ENCODE measurements at places on chromosomes 7 and 10.

DNA sequence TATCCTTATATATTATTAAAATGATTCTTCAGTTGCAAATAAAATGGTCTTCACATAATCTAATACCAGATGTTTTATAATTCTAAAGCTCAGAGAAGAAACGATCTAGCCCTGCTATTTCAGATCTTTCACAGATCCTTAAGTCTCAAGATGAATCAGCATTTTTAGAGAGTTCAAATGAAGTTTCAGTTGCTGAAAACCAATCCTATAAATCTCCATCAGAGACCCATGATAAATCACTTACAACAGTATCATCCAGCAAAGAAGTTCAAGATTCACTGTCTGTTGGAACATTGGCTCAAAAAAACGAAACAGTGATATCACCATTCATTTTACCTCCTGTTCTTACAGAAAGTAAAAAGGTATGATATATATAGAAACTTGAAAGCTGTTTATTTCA is 137.0 kb downstream of the CCDC7 start:
- DNase-seq: no peak

GRCh38 chr10:86062647-86063145 is 303.9 kb downstream of the GRID1 start:
- no peak for DNase-seq

DNA sequence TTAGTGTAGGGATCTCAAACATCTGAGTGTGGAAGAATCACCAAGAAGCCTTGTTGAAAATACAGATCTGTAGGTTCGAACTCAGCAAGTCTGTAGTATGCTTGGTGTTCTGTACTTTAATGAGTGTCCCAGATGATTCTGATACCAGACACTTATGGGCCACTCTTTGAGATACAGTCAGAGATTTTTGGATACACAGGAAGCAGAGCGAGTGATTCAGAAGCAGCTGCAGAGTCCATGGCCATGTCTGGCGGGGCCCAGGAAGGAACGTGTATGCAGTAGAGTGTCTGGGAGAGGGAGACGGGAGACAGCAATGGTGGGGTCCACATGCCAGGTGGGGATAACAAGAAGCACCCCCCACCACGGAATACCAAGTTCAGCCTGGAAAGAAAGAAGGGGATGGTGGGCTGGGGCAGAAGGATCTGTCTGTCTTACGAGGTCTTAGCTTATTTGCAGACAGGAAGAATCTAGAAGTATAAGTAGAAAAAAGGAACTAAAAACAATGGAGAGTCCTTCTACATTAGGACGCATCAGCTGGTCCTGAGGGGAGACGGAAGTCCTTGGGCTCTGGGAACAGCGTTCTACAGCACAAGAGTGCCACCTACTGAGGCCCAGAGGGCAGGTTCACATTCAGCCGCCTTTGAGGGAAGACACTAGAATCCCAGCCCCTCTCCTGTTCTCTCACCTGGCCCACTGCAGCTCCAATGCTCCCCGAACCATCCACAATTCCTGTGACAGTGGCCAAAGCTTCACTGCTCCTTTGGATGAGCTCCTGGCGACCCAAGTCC is 55.4 kb downstream of the SLC37A3 start:
- no peak for DNase-seq

DNA sequence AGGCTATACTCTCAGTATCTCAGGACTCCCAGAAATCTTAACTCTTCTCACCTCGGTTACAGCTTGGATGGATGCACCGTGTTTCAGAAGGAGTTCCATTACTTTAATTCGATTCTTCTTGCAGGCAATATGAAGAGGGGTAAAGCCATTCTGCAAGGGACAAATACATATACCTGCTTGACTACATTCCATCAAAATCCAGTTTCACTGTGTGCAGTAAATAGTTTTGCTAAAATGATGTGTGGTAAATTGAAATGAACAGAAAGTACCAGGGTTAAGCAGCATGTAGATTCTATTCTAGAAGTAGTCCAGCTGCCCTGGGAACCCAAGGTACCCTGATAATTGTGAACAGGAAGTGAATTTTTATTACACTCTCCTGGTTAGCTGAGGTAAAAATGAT is 183.9 kb downstream of the ANK3 start:
- DNase-seq: no peak

DNA sequence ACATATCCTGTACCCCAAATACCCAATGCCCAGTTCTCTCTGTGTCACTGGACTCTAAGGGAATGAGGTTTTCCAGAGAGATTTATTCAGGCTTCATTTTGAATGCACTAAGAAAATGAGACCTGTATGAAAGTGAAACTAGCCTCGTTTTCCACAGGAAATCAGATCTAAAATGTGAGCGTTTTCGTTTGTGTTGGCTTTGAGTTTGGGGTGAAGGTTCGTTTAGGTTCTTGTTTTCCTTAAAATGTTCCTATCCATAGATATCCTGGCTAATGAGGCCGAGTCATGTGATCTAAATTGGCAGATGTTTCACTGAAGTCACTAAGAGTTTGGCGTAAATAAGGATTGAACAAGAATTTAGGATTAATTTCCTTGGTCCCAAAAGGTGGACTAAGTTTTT is 90.9 kb upstream of the BMPER start:
- DNase-seq: no peak

GRCh38 chr7:132228240-132228639 is 348.0 kb downstream of the PLXNA4 start:
- no peak for DNase-seq

DNA sequence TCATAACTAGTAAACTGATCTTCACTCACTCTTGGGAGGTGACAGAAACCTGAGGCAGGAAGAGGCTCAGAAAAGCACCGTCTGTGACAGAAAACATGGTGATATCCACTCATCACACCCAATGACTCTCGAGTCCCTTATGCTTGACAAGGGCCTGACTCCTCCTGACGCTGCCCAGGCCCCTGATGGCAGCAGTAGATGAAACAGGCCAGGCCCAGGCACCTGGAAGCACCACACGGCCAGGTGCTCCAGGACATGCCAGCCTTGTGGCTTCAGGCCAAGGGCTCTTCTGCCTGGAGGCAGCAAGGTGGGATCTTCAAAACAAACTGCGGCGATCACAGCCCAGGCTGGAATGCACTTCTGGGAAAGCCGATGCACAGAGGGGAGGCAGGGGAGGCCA is 89.3 kb downstream of the MAD1L1 start:
- no peak for DNase-seq

DNA sequence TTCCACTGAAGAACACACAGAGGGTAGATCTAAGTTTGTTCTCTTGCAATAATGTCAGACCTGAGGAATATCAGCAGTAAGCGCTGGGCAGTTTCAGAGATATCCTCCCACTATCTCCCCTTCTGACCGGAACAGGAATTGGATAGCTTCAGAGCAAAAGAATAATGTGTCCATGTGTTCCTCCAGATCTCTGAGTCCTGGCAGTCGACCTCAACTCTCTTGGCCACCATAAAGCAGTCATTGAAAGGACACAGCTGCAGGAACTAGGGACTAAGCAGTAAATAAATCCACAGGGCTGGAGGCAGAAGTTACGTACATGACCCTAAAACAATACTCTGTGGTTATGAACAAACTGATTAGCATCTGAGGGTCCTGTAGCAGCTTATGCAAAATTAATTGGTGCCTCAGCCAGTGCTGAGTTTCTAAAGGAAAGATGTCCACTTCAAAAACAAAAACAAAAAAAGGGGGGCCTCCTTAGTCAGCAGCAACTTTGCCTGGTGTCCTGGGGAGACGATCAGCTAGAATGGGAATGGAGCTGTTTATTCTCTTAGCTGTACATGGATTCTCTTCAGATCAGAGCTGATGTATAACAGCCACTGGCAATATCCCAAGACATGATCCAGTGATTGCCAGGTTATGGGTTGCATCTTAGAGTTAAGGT is 6.4 kb upstream of the PRTFDC1 start:
- peak; percentile 92 for DNase-seq
